Activated CD4-positive, alpha-beta T cell treated with anti-CD3 and anti-CD28 coated beads for 4 hours (primary cell): ENCODE measurements at places on chromosomes 2 and 18.

GRCh38 chr2:204538182-204539018 is 6.9 kb upstream of the PARD3B start:
- DNase-seq: no peak

DNA sequence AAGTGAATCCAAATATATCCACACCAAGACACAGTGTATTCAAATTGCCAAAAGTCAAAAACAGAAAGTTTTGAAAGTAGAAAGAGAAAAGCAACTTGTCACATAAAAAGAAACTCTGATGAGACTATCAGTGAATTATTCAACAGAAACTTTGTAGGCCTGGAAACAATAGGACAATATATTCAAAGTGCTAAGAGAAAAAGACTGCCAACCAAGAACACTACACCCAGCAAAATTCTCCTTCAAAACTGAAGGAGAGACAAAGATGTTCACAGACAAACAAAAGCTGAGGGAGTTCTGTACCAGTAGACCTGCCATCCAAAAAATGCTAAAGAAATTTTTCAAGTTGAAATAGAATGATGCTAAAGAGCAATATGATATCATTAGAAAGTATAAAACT is 69.6 kb downstream of the GYPC start:
- DNase-seq: no peak

GRCh38 chr2:126714191-126714965 is 58.4 kb downstream of the GYPC start:
- no peak for DNase-seq

DNA sequence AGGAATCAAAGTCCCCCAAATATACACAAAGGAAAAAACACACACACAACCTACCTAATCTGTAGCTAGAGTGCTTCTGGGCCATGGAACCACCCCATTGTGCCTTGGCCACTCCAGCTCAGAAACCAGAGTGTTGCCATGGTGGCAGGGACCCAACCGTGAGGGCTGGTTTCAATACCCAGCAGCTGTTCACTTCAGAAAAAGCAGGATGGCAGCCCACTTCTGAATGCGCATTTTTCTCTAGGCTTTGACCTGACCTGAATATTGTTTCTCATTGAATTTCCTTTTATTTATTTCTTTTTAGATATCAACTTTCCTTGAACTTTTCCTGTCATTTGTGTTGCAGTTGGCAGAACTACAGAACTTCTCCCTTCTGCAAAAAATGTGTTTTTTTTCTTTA is 43.0 kb upstream of the EHBP1 start:
- DNase-seq: no peak

DNA sequence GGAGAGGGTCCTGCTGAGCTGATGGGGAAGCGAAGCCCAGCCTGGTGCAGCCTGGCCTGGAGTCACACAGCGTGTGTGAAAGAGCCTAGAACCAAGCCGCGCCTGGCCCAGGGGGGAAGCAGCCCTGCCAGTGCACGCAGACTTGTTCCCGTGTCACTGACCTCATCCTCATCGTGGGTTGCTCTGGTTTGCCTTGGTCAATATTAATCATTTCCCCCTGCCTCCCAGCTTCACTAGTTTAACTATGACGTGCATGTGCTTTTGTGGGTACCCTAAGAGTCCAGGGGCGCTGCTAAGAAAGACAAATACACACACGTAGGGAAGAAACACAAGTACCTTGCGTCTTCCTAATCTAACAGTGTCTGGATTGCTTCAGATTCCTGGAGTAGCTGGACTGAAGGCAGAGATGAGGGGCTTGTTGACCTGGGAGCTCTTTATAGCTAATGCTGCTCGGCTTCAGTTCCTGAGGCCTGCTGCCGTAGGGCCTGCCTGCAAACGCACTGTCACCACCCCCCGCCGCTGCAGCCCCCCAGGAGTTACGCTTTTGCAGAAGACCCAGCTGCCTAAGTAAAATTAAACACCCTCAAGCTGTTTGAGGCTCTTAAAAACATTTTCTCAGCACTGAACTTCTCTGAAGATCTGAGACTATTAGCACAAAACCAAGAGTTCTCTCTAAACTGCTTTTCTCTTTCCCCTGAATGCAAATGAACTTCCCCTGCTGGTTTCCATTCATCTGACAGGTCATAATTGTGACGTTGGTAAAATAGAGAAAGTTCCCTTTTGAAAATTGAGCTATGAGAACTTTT is 159.2 kb downstream of the FAM210A start:
- DNase-seq: no peak

DNA sequence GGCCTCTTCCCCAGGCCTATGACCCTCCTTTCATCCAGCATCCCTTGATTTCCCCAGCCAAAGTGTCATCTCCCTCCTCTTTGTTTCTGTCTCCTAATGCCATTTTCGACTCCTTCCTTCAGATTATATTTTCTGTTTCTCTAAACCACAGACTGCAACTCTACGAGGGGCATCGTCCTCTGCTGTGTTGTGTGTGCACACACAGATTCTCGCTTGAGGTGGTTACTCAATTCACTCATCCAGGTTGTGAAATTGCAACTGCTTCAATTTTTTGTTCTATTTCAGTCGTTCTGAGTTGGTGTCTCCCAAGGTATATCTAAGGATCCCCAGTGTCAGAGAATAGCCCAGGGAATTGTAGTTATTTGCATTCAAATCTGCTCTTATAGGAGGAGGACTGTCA is 113.5 kb upstream of the NDUFV2 start:
- DNase-seq: no peak

DNA sequence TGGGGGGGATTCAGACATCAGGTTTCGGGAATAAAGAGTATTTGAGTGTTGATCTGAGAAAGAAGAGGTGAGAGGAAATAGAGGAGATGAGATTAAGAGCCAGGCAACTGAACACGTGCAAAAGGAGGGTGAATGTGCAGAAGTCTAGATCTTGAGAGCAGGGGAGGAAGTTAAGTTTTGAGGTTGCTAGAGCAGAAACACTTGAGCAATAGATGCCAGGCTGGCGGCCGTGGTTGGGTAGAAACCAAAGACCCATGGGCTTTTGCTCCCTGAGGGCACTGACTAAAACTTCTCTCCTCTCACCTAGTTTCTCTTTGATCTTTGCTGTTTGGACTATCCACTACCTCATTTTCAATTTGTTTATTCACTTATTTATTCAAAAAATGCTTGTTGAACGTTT is 116.0 kb downstream of the CDC42EP3 start:
- DNase-seq: no peak

DNA sequence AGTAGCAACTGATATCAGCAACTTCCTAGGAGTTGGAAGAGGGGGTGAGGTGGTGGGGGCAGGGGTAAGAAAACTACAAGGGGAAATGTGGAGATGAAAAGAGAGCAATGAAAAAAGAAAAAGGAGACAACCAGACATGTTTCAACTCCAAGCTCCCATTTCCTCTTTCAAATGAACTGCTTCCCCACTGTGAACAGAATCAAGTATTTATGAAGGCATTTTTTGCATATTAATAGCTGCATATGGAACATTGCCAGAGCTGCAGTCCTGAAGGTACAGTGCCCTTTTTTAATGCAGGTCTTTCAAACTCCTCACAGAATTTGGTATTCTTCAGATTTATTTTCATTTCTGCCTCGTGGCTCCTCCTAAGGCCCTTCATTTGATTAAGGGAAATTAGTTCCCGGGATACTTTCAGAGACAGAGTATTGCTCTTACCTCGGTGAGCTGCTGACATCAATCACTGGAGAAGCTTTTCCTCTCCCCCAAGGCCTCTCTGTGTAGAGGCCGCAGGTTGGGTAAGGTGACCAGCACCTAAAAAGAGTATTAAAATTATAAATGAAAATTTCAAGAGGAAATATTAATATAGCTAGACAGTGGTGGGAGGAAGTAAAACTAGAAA is 68.4 kb downstream of the KIAA2012 start:
- DNase-seq: no peak

GRCh38 chr18:67504739-67505138 is 11.8 kb downstream of the DSEL start:
- DNase-seq: no peak

DNA sequence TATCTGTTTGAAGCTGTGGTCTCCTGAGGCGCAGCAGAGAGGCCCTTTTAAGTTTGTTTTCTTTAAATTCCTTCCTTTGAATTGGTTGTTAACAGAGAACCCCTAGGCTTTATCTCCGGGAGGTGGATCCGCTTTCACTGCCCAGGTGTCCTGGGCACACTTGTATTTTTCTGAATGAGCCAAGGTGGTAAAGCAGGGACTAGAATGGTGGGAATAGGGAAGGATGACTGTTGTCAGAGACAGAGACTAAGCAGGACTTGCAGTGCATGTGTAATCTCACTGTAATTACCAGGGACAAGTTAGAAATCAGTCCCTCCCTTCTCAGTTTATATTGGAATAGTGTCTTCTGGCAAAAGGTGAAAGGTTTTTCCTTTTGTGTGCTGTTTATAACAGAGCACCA is 72.8 kb downstream of the PHLPP1 start:
- no peak for DNase-seq

GRCh38 chr2:52308156-52308555 is 1276.2 kb upstream of the NRXN1 start:
- DNase-seq: no peak

DNA sequence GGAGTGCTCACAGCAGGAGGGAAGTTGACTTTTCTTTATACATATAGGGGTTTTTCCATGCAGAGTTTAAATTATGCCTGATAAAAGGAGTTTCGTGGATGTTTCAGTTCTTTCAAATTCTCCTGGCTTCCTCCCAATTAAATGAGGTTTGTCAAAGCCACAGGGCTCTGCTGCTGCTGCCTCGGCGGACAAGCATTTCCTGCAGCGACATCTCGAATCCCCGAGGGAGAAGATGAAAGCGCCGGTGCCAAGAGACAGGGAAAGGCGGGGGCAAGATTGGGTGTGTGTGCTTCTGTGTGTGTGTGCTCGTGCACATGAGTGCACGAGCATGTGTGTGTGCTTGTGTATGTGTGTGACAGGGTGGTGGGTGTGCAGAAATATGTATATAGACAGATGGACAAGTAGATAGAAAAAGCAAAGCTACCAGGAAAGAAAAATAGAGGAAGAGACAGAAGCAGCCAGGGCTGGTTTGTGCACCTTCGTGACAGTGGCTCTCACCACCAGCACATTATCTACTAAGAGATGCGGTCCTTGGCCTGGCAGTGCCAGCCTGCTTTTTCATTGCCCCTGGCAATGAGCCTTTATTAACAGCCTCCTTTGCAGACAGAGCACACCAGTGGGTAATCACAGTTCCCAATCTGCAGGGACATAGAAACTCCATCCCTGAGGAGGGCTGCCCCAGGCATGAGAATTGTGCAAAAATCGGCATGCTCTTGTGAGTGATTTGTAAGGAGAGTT is 76.2 kb downstream of the CDK15 start:
- DNase-seq: no peak

GRCh38 chr2:86398500-86399474 is 42.4 kb upstream of the KDM3A start:
- DNase-seq: no peak

DNA sequence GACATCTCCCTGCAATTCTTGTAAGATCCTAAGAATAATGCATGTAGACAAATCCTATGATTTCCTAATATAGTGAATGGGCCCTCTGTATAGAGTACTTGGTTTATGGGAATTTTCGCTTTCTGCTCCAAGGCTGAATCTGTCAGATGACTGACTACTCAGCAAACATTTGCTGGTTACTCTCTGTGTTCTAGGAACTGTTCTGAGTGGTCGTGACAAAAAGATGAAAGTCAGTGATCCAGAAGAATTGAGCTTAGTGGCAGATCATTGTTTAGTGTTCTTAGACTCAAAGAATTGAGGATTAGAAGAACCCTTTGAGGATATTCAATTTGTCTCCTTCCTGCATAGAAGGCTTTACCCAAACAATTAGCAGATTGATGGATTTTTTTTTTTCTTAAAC is 10.0 kb downstream of the XRCC5 start:
- DNase-seq: no peak

GRCh38 chr2:109213646-109214433 is 84.8 kb downstream of the SH3RF3 start:
- peak; percentile 54 for DNase-seq

DNA sequence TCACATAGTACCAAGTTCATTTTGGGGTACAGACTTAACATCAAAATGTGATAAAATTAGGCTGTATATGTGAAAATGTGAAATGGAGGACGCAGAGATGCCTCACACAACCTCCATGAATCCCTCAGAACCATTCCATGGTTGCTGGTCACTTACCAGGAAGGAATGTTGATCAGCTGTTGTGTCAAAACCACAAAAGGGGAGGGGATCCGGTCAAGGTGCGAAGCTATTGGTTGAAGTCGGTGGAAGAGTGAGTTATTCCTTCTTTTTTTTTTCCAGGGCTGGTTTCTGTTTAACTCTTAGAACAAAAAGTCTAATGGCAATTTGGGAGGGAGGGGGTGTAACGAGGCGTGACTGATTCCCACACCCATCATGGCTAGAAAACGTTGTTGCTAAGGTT is 32.3 kb upstream of the REG3A start:
- DNase-seq: no peak

GRCh38 chr2:100744589-100744988 is 75.3 kb upstream of the NPAS2 start:
- DNase-seq: no peak

DNA sequence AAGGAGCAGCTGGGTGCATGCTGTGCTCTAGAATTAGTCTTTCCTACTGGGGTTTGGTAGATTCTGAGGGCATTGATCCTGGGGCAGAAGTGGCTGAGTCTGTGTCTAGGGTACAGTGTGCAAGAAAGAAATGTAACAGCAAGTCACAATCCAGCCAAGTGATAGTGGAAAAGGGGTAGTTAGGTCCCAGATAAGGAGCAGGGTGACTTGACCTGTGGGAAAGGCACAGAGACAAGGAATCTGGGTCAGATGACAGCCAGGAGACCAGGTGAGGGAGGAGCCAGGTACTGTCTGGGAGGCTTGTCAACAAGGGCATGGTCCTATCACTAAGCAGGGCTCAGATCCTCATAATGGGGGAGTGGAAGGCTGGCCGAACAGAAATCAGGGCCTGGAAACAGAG is 8.1 kb downstream of the IL37 start:
- no peak for DNase-seq

GRCh38 chr18:47110492-47111274 is 39.6 kb downstream of the HDHD2 start:
- no peak for DNase-seq

GRCh38 chr2:42385225-42385624 is 24.2 kb upstream of the COX7A2L start:
- no peak for DNase-seq

GRCh38 chr2:120509991-120510735 is 164.2 kb downstream of the INHBB start:
- DNase-seq: no peak

- no peak for DNase-seq
Measured at GRCh38 chr2:5352286-5352685, 339.9 kb upstream of the SOX11 start.

GRCh38 chr2:147847746-147848391 is 3.0 kb downstream of the ACVR2A start:
- no peak for DNase-seq

- no peak for DNase-seq
Measured at GRCh38 chr2:86107031-86107430, 996 bp downstream of the PTCD3 start.

GRCh38 chr2:118431165-118431517 is 342.9 kb downstream of the INSIG2 start:
- DNase-seq: no peak

- DNase-seq: no peak
Measured at GRCh38 chr18:38980420-38980819, 1414.8 kb upstream of the CELF4 start.
